ENCODE measurements at places on chromosomes 3 and 15.

- no peak for DNase-seq
These were observed 73.1 kb downstream of the XXYLT1 start for GRCh38 chr3:195197765-195198425.

DNA sequence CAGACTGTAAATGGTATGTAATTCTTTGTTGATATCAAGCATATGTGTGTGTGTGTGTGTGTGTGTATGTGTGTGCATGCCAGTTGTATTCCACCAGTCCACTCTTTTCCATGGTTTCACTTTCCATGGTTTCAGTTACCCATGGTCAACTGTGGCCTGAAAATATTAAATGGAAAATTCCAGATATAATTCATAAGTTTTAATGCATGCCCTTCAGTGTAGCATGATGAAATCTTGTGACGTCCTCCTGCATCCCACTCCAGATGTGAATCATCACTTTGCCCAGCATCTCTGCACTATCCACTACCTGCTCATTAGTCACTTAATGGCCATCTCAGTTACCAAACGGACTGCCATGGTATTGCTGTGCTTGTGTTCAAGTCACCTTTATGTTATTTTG lies 215.9 kb downstream of the GBE1 start:
- DNase-seq = no peak

DNA sequence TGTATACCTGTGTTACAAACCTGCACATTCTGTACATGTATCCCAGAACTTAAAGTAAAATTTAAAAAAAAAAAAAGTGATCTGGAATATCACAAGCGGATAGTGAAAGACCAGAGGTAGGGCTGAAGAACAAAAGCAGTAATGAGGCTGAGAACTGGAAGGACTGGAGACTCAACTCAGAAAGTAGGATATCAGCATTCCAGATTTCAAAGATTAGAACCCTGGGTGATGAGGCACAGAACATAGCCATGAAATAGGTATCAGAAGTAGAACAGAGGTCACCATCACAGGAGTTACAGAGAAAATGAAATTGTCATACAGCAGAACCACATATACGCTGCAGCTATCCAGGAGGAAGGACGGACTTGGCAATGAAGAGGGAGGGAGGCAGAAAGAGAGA lies 56.1 kb downstream of the ACAP2 start:
- DNase-seq = no peak

- no peak for DNase-seq
These were observed 39.7 kb upstream of the PIK3R4 start for GRCh38 chr3:130786306-130786705.

- no peak for DNase-seq
These were observed 17.5 kb downstream of the PPP2R3A start for GRCh38 chr3:135982922-135983581.

GRCh38 chr15:27549746-27550145 lies 549.4 kb downstream of the OCA2 start:
- DNase-seq = no peak

GRCh38 chr3:13235897-13236296 lies 162.7 kb upstream of the IQSEC1 start:
- DNase-seq = no peak

DNA sequence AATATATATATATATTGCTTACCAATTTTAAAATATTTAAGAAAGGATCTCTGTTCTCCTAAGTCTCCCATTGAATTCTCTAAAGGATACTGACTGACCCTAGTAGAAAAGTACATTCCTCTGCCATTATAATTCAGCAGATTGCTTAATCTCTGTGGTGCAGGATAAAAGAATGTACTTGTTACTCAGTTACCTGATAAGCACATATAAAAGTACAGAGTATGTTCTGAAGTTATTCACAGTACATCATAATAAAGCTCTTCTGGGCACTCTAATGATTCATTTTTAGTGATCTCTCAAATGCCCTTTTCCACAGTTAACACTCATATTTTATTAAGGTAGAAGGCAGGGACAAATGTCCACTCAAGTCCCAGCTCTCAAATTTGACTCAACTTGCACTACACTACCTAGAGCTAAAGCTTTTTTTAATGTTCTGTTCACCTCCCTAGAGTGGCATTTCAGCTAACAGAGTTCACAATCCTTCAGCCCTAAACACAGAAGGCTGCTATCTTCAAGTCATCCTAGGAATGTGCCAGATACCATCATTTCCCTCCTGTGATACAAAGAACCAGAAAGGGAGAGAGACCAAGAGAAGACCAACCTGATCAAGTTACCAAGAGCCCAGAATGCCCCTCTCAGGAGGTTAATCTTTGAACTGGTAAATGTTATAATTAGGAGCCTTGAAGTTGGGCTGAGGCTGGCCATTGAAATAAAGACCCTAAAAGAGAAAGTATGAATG lies 53.3 kb downstream of the MEIS2 start:
- no peak for DNase-seq

DNA sequence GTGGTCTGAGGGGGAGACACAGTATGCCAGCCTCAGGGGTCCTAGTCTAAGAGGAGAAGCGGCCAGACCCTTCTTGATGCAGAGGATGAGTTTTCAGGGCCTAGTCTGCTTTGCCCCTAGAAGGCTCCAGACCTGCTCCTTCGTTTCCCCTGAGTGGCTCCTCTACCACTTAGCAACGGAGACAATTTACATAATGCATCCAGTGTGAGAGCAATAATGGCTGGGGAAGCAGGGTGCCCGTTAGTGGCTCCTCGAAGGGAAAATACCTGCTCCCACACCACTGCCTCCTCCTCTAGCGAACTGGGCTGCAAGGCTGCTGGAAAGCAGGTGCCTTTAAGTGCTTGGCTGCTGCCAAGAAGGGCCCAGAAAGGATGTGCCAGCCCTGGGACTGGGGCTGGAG lies 38.9 kb downstream of the CACNA2D2 start:
- peak; percentile 36 for DNase-seq

DNA sequence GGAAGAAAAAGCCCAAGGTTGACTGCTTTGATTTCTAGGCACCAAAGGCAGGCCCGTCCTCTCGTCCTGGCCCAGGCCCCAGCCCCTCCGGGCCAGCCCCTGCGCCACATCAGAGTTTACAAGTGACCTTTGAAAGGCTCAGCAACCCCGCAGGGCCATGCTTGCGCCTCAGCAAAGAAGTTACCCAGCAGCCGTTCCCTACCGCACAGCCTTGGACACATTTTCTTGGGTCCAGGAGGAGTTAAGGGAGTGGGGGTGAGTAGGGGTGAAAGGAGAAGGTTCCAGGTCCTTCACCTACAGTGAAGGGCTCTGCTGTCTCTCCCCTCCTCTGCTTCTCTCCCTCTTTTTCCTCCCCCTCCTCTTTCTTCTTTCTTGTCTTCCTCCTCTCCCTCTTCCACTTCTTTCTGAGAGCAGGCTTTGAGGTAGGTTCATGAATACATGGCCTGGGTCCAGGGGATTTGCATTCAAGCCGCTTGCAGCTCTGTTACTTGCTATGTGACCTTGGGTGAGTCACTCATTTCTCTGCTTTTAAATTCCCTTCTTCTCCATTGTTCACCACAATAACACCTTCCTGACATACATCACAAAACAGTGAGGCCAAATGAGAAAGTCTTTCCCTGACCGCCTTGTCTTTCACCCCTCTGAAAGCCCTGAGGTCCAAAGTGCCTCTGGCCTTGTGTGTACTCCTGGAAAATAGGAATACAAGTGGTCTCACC lies 223.3 kb upstream of the TPRG1 start:
- DNase-seq = no peak

- no peak for DNase-seq
These were observed 40.6 kb upstream of the C3orf80 start for GRCh38 chr3:160184655-160185054.

- no peak for DNase-seq
These were observed 266.5 kb upstream of the CCDC54 start for GRCh38 chr3:107110596-107111305.

- no peak for DNase-seq
These were observed 2.7 kb downstream of the BCL6 start for GRCh38 chr3:187742351-187743171.

DNA sequence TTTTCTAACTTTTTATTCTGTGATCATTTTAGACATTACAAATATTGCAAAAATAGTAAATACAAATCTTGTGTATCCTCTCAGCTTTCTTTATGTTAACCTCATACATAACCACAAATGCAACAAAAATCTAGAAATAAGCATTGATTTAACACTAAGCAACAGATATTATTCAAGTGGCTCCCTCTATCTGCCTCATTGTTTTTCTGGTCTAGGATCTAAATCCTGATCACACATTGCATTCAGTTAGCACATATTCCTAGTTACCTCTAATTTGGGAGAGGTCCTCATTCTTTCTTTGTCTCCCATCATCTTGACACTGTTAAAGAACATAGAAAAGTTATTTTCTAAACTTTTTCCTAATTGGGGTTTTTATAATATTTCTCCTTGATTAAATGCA lies 1126.0 kb downstream of the ROBO2 start:
- no peak for DNase-seq

DNA sequence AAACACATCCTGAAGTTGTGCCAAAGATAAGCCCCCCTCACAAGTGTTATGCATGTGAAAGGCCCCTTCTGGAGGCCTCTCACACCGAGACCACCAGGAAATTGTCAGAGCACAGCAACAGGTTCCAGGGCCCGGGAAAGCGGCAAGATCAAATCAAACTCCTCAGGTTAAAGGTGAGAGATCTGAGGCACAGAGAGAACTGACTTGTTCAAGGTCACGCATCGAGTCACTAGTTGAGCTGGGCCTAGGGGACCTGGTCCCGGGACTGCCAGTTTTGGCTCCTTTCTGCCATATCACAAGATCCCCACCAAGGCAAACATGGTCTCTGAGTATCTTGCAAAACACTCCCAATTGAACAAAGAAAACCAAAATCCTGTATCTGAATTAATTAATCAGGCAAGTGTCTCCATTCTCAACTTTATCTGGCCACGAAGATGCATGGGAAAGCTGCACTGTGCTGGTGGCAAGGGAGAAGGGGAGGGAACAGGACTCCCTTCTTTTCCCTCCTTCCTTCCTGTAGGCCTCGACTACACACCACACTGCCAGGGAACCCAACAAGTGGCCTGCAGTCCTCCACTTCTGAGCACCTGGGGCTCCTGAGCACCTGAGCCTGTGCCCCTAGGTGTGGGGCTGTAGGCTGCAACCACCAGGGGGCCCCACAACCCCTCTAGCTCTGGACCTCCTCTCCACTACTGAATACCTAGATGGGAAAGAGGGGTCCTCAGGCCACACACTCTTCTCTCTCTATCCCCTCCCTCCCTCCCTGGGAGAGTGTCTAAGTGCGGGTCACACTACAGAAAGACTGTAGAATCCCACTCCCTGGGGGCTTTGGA lies 37.3 kb downstream of the ANP32A start:
- DNase-seq = peak; percentile 13
